CD4-positive, alpha-beta T cell treated with Interleukin-12 subunit alpha and Interleukin-12 subunit beta, for 1 hour (primary cell): ENCODE measurements at places on chromosomes 11 and 22.

DNA sequence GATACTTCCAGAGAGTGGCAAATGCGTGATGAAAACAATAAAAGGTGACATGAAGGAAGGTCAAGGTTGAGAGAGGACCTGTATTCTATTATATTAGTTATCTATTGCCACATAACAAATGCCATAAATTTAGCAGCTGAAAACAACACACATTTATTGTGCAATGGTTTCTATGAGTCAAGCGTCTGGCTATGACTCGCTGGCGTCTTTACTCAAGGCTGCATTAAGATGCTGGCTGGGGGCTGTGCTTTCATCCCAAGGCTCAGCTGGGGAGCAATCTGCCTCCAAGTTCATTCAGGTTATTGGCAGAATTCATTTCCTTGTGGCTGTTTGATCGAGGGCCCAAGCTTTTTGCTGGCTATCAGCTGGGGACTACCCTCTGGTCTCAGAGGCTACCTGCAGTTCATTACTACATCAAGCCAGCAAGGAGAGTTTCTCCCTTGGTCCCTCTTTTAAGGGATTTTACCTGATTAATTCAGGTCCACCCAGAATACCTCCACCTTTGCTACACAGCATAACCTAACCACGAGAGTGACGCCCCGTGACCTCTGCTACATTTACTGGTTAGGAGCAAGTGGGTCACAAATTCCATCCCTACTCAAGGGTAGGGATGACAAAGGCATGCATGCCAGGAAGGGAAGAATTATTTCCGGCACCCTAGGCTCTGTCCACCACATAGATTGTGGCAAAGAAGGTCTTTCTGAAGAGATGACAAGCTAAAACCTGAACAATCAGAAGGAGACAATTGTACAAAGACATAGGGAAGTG is 549.1 kb downstream of the MN1 start:
- DNase-seq = no peak

GRCh38 chr11:65577756-65578109 is 1.9 kb downstream of the EHBP1L1 start:
- DNase-seq = no peak

GRCh38 chr11:69670158-69670845 is 4.9 kb downstream of the LTO1 start:
- DNase-seq = peak; percentile 59

DNA sequence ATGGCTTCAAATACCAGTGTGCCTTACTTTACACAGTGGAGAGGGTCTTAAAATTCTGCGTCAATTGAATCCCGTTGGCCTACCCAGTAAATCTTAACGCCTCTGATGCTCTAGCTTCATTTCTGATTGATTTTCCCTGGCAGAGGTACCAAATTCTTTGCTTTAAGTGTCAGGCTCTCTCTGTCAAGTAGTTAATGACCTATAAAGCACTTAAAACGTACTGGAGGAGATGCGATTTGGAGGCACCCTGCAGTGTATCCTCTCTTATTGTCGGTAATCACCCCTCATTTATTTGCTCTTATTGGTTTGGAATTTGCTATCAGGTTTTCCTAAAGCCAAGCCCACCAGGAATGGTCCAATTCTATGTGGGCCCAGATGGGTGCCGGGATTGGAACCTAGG is 59.2 kb downstream of the NFAM1 start:
- DNase-seq = no peak

DNA sequence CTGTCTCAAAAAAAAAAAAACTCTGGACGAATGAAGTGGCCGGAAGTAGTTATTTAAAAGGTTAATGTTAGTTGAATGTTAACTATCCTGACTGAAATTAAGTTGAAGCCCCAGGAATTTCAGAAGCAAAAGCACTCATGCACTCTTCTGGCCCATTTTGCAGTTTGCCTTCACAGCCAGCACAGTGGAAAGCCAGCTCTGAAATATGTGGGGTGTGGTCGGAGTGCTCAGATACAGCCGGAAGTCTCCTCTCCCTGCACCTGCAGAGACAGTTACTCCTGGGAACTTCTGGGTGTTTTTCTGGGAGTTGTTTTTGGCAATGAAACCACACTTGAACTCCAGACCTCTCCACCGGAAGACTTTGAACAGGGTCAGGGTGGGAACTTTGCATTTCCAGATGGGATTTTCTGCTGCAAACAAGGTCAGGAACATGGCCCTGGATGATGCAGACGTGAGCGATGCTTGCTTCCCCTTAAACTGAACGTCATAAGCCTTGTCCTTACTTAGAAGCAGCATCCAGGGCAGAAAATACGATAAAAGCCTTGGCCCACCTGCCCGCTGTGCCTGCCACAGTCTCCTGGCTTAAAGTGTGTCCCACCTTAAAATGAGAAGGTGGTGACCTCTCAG is 21.5 kb upstream of the CABP2 start:
- DNase-seq = no peak
